NCI-H1092 treated with DMSO at 0.1 percent for 48 hours (cell line): ENCODE measurements at places on chromosomes 5 and 9.

DNA sequence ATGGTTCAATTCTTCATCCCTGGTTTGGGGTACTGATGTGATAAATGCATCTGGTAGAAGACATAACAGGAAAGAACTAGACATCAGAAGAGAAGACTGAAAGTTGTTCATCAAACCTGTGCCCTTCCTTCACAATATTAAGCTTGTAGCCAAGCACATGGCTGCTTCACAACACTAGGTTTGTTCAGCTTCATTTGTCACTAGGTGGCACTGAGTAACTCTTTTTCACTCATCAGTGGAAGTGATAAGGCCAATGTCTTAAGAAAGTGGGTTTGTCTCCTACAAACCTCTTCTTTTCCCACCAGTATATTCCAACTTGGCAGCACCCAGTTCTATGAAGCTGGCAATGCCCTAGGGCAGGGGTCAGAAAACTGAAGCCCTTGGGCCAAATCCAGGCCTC lies 26.9 kb downstream of the ZNF484 start:
- DNase-seq, result no peak

DNA sequence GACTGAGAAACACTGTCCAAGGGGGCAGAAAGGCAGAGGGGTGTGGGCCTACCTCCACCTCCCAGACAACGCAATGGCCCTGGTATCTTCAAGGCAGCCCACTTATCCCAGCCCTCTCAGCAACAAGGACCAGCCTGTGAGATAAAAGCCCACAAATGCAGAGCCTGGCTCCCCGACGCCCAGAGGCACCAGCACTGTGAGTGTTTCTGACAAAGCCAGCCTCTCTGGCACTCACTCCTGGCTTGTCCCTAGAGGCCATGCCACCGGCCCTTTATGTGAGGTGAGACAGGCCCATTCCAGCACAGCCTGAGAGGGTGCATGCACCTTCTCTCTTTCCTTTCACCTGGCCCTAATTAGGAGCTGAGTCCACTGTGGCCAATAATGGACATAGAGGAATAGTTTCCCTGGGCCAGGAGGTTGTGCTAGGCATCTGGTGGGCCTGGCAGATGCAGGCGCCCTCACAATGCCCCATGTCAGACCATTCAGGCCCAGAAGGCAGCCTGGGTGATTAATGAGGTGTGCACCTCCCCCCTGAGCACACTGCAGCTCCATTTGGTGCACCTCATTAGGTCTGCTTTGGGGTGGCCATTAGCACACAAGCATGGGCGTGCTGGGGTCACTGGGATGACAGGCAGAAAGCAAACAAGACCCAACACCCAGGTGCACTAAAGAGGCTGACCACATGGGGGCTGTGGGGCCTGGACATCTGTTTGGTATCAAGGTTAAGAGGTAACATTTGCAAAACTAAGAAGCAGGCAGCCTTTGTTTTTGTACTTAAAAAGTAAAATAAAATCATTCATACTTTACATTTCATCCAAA lies 176.0 kb downstream of the MED10 start:
- DNase-seq, result no peak

- DNase-seq, result peak; percentile 76
Measured at GRCh38 chr9:106287091-106287631, 575.8 kb upstream of the ZNF462 start.

GRCh38 chr9:137301081-137301947 lies 757 bp downstream of the NRARP start:
- DNase-seq, result peak; percentile 27

DNA sequence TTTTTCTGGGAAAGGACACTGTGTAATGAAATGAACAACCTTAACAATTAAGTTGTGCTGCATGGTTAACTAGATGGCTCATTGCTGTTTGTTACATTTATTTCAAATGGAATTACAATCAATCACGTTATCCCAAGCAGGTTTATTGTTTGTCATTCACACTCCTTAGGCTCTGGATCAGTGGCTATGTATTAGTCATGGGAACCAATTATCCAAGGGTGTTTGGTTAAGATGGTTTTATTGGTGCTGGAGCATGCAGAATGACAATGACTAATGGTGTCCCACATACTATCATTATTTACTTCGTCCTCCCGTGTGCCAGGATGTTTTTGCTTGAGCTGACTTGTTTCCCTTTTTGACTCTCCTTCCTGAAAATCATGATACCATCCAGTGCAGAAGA lies 10.6 kb upstream of the TRPC7 start:
- DNase-seq, result no peak

- DNase-seq, result no peak
Measured at GRCh38 chr5:116355819-116356601, 218.6 kb downstream of the SEMA6A start.

DNA sequence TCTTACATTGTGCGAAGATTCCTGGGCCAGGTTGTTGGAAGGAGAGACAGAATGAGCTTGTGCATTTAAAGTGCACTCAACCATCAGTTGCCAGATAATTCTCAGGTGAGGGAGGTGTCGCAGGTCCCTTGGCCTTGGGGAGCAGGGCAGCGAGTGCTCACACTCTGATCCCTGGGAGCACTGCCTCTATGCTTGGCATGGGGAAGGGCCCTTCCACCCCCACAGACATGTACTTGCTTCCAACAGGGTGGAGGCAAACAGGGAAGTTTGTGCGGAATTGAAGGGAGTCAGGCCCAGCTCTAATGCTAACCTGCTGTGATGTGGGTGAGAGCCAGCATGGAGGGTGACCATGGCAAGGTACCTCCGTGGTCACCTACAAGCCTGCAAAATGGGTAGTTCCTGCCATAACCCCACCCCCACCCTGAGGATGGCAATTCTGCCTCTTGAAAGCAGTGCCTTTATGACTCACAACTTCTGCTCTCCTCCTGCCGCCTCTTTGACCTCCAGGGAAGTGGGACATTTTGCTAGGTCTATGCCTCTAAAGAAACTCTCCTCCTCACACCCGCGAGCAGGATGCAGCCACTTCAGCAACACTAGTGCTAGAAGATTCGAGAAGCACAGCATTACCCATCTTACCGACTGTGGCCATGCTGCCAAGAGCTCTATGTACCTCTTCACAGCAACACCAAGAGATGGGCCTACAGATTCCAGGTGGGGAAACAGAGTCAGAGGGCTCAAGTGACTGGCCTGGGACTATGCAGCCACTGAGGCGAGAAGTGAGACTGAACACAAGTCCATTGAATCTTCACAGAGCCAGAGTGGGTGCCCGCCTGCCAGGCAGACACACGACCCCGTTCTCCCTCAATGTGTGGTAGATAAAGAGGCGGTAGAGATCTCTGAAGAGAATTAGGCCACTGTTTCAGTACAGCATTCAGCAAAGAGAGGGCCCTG lies 22.1 kb upstream of the SLC25A51 start:
- DNase-seq, result no peak

- no peak for DNase-seq
Measured at GRCh38 chr9:75878488-75878860, 12.0 kb upstream of the PCSK5 start.

DNA sequence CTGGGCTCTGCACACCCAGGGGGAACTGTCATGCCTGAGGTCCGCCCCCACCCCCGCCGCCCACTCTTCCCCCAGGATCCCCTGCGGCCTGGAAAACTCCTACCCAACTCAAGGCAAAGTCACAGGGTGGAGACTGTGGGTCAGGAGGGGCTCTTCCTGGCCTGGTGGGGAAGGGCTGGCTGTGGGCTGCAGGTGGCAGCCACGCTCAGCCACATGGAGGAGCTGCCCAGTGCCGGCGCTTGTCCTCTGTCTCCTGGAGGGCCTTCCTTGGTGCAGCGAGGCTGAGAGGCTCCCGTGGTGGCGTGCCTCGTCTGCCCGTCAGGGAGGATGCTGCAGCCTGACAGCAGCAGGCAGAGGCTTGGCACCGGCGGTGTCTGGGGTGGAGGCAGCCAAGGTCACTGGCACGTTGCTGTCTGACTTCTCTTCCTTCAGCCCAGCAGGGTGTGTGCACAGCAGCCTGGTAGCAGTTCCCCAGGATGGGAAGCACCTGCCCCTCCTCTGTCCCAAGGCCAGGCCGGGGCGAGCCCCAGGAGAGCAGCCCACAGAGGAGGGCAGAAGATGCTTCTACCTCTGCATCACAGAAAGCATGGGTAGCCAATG lies 78.1 kb downstream of the ADAMTS2 start:
- no peak for DNase-seq

- DNase-seq, result no peak
Measured at GRCh38 chr9:127664678-127665507, 41.9 kb upstream of the CFAP157 start.

DNA sequence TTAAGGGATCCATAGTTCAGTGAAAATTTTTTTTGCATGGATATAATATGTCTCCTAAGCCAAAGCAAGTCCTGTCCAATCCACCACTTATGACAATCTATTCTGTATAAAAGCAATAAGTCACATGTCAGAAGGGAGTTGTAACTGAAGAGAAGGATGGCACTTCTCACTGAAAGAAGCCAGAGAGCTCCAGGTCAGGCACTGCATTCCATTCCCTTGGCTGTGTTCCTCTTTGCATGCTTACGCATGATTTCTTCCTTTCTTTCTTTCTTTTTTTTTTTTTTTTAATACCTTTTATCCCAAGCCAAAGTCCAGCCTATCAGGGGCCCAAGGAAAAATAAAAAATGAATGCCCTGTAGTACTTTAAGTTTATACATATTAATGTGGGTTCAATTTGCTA lies 39.8 kb downstream of the MAMDC2 start:
- DNase-seq, result no peak

- DNase-seq, result peak; percentile 48
Measured at GRCh38 chr5:102760815-102761214, 5.7 kb downstream of the PAM start.

GRCh38 chr9:136204838-136205706 lies at the start of gene LHX3:
TSS of gene LHX3 (minus strand) at chr9:136205128. CDS start at chr9:136205012, 116 bp downstream.
- DNase-seq, result no peak

DNA sequence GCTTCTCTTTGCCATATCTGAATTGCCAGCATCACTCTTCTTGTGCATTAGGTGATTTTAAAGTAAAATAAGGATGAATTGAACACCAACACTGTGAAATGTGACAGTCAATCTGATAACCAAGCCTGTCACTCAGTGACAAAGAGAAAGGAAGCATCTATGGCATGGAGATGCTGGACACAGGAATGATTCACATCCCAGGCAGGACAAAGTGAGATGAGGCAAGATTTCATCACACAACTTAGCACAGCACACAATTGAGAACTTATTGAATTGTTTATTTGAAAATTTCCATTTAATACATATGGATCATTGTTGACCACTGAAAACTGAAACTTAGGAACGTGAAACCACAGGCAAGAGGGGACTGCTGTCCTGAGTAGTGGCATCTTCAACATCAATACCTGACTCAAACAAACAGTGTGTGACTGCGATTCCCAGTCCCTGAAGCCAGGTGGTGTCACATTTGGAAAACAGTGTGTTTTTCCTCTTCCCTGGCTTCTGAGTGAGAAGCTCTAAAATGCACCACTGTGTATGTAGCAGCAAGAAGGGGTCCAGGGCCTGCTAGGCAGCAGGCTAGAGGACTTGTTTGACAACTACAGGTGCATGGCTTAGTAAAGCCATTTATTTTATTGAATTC lies 10.7 kb downstream of the GAPT start:
- no peak for DNase-seq

GRCh38 chr9:109865521-109865920 lies 85.5 kb downstream of the PALM2AKAP2 start:
- no peak for DNase-seq

GRCh38 chr9:96173640-96174039 lies 128.3 kb downstream of the HSD17B3 start:
- no peak for DNase-seq

DNA sequence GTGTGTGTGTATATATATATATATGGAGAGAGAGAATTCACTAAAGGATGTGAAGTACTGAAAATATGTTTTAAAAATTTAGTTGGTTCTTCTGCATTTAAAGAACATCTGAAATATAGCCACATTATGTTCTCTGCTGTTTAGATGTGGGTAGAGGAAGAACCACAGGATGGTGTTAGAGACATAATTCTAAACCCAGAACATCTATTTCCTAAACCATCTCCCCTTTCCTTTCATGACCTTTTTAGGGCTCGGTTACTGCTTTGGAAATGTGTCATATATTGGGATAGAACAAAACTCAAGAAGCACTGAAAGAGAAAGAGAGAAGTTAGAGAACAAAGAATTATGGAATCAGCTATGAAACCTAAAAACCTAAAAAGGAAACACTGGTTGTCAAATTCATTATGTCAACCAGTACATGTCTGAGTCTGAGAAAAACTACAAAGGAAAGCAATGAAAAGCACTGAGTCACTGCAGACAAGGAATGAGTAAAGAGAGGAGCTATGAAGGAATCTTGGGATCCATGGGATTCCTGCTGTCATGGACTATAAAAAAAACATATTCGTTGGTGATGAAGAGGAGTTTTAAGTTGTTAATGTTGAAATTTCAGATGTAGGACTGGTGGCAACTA lies 28.4 kb downstream of the SLC12A2 start:
- DNase-seq, result no peak

DNA sequence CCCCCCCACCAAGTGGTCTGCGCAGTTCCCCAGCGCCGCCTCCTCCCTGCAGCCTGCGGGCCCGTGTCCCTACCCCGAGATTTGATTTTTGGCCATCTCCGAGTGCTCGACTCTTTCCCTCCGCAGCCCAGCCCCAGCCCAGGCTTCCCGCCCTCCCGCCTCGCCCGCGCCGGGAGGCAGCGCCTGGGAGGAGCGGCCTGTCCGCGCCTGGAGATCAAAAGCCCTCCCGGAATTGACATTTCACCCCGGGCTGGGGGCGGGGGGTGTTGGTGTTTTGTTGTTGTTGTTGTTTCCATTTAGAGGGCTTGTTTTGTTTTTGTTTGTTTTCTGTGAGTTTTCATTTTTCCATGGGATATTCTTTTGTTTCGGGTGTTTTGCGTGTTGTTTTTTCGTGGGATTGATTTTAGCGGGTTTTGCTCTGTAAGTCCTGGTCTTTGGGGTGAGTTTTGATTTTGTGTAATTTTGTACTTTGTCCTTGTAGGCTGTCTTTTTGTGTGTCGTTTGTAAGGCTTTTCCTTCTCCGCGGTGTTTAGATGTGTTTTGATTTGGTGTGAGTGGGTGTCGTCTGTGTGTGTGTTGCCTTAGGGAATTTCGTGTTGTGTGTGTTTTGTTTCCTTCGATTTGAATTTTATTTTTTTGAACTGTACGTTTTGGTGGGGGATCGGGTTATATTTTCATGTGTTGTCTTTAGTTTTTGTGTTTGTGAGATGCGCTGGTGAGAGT lies 1.7 kb upstream of the PAX5 start:
- DNase-seq, result peak; percentile 85

DNA sequence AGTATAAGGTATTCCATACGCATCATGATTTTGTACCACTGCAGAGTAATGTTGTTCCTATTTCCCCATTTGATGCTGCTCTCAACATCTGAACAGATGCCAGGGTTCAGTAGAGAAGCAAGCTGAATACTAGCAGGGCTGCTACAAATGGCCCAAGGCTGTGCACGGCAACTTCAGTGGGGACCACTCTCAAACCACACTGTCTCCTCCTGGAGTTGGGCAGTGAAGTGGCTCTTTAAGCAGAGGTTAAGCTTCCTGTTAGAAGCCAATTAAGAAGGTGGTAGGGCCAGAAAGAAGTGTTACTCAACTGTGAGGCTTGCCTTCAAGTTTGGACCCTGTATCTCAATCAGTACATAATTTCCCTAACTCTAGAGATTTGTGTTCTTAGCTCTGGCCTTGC lies 32.0 kb downstream of the TMEM245 start:
- no peak for DNase-seq
